LoVo (cell line): ENCODE measurements at places on chromosomes 2 and 18.

DNA sequence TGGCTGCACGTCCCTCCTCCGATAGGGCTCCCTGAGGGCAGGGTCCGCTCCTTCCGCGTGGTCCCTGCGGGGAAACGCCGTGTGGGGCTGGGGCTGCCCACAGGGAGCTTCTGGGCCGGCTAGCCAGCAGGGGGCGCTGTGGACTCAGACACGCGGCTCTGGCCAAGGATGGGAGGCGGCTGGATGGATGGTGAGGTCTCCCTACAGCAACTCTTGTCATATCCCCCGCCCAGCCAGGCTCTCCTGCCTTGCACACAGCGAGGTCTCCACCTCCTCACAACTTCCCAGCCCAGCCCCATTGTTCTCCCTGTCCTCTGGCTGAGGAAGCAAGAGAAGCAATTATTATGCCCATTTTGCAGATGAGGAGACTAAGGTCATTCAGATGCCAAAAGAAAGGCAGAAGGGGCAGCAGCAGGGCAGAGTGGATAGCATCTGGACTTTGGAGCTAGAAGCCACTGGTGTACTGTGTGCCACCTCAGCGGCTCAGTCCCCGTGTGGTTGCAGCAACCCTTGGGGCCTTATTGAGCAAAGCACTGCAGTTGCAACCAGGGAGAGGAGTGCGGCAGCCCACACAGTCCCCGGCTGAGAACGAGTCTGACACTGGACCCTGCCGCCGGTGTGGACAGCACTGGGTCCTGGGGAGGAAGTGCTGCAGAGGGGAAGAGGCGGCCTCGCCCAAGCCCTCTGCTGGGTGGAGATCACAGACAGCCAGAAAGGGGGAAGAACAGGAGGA lies 99.0 kb downstream of the ZFP36L2 start:
- DNase-seq = no peak

DNA sequence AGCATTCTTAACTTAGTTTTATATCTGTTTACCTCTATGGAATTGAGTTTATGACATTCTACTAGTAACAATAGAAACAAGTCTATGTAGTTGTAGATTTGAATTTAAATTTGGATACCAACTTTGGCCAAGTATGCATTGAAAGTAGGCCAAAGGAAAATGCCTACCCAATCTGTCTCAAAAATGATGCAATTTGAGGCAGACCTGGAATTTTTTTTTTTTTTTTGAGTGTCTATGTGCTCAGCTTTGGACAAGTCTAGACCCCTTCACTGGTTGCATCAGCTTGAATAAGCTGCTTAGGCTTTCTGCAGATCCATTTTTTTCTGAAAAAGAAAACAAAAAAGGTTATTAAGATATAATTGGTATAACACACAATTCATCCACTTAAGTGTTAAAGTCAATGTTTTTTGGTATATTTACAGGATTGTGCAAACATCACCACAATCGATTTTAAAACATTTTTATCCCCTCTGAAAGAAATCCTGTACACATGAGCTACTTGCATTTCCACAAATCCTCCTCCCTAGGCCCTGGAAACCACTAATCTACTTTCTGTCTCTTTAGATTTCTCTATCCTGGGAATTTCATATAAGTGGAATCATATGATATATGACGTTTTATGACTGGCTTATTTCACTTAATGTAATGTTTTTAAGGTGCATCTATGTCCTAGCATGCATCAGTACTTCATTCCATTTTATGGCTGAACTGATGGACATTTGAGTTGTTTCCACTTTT lies 185.1 kb upstream of the CCDC68 start:
- no peak for DNase-seq

DNA sequence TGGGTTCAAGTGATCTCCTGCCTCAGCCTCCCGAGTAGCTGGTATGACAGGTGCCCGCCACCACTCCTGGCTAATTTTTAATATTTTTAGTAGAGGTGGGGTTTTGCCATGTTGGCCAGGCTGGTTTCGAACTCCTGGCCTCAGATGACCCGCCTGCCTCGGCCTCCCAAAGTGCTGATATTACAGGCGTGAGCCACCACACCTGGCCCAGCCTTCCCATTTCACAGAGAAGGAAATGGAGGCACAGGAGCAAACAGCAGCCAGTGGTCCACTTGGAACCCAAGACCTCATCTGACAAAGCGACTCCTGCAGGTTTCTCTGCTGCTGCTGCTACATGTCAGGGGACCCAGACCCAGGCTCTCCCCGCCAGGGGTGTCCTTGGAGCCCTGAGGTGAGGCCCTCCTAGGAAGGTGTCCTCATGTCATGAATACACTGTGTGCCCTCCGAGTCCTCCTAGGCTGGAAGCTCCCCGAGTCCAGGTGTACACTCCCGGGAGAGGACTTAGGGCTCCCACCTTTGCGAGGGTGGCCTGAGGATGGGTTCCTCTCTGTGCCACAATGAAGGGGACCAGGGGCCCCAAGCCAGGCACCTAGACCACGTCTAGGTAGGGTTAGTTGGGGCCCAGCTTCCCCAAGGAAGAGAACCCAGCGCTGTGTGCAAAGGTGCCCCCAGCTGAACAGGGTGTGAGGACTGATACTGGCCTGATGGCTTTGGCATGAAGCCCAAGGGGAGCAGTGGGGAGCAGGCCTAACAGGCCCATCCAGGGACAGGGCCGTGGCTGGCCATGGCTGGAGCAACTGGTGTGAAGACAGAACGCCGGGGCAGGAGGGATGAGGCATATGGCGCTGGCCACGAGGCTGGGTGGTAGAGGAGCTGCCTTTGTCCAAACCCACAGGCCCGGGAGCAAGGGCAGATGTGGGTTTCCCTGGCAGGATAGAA lies 56.1 kb downstream of the HS6ST1 start:
- no peak for DNase-seq

DNA sequence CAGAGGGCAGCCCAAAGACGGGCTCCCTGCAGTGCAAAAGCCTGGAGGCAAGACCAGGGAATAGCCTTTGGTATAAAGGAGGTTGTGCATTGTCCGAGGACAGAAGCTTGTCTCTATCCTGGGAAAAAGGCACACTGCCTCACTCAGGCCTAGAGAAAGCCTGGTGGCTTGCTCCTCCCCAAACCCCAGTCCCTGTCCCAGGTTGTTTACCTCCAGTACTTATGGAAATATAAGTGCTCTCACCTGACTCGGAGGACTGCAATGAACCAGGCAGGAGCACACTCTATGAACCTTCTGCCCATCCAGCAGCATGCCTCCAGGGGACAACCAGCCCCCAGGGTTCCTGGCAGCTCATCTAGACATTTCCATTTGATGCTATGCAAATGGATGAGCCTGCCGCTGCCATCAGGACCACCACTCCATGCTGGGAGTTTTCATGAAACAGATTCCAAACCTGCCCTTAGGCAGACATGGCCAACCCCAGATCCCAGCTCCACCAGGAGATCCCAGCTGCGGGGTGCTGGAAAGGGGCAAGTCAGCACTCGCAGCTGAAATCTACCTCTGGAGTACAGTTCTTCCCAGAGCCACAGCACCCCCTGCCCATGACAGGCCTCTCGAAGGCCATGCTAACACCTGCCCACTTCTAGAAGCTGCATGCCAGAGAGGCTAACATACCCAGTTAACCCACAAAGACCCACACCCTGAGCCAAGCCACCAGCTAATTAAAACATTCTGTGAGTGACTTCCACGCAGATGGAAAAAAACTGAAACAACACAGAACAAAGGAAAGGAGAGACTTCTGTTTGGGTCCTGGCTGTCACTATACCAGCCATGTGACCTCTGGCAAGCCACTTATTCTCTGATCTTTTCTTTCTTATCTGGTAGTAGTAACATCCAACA lies 101.7 kb downstream of the TTC32 start:
- DNase-seq = no peak

DNA sequence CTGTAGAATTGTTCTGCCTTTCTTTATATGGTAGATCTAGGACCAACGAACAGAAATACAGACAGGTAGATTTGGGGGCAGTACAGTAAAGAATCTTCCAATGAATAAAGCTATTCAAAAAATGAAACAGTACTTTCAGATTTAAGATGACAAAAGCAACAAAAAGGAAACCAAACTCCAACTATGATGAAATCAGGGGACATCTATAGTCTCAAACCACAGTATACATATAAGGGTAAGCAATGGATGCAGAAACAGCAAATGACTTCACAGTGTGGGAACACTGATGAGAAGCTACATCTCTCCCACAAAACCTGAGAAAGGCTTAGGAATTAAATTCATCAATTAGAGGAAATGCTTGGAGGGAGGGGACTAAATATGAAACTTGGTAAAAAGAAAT lies 202.5 kb downstream of the CTNNA2 start:
- DNase-seq = no peak

GRCh38 chr18:45780568-45780967 lies 44.9 kb upstream of the SIGLEC15 start:
- no peak for DNase-seq

DNA sequence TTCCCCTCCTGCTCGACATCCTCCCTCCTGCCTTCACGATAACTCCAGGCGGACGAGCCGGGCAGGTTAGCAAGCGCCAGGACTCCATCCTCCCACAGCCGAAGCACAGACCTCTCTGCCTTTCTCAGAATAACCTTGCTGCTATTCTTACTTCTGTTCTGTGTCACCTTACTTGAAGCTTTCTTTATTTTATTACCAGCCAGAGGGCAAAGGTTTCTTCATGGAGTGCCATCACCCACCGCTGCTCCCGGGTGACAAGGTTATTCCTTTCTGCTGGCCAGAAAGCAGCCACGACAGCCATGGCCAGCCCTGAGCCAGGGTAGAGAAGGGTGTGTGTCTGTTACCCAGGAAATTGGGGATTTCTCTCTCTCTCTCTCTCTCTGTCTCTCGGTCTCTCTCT lies 227.1 kb downstream of the ANAPC1 start:
- DNase-seq = no peak

DNA sequence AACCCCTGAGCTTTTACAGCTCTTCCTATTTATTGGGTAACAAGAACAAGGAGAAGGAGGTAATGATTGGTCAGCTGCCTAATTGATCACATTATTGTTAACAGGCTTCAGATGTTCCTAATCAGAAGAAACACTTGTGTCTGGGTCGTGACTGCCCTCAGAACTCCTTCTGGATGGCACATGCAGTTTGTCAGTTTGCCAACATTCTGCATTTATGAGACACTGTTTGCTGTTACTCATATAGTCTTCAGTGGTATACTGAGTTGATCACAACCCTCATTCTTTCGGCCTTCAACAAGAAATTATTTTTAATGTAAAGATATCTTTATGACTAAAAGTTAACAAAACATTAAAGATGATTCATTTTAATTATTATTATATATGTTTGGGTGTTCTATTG lies 95.7 kb upstream of the DOCK10 start:
- no peak for DNase-seq

DNA sequence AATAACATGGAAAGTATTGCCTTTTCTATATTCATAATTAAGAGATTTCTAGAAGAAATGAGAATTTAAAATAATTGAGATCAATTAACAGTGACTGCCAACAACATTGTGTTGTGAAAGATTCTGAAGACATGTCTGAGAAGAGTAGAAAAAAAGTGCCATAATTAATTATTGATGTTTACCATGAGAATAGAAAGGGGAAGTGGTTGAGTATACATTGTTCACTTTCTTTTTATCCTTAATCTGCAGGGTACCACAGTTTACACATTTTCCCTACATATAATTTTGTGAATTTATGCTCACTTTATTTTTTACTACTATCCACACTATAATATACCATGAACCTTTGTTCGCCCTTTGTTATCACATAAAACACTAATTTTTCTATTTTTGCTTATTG lies 47.1 kb upstream of the UBE2E3 start:
- no peak for DNase-seq

- DNase-seq = no peak
Observed at GRCh38 chr2:99801327-99801901, 311.6 kb upstream of the REV1 start.

DNA sequence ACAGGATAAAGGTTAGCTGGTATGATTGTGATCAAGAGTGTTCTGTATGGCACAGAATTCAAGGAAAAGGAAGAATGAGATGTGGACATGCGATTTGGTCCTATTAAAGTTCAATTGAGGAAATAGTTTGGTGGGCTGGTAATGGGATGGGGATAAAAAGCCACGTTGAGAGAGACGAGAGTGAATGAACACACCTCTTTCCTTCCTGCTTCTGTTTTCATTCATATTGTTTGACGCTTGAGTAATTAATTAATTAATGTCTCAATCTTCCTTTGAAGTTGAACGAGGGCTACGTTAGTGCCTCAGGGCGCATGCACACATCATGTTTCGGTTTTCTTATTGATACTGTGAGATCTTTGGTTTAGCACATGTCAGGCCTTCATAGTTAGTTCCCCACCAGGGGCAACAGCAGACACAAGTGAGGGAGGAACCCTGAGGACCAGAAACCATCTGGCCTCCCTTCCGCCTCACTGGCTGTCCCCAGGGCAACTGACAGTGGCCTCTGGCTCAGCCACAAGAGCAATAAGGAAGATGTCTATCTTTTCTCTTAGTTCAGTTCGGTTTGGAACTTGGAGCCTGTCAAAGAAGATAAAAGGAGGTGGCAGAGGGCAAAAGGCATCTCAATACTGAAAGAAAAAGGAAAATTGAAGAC lies 116.0 kb downstream of the LIPG start:
- no peak for DNase-seq

DNA sequence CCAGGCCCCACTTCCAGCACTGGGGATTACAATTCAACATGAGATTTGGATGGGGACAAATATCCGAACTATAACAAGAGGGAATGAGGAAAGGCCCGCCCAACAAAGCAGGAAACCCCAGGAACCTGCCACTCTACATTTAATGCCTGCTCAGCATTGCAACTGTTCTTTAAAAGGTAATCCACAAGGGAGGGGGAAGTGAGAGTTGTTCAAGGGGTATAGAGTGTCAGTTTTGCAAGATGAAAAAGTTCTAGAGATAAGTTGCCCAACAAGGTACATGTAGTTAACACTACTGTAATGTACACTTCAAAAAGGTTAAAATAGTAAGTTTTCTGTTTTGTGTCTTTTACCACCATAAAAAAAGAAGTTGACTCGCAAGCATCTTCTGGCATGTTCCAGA lies 137.6 kb downstream of the MBD2 start:
- DNase-seq = no peak

- DNase-seq = no peak
Observed at GRCh38 chr18:50454387-50454988, 79.6 kb downstream of the SKA1 start.

DNA sequence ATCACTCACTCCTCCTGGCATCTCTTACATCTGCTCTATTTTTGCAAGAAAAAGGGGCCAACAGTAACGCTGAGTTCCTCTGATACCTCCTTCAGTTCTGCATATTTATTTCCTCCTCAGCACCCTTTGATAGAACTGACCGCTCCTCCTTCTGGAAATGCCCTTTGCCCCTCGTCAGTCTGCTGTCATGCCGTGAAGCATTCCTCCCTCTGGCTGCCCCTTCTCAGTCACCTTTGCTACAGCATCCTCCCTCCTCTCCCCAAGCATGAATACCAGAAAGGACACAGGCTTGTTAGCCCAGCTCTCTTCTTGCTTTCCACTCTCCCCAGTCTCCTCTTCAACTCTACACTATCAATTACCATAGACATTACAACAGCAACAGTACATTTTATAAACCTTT lies 135.4 kb downstream of the NBAS start:
- DNase-seq = no peak

- DNase-seq = no peak
Observed at GRCh38 chr2:216151313-216152025, 42.3 kb downstream of the XRCC5 start.

- no peak for DNase-seq
Observed at GRCh38 chr18:67864677-67865340, 348.3 kb upstream of the DSEL start.

GRCh38 chr18:77658299-77658662 lies 408.6 kb downstream of the GALR1 start:
- DNase-seq = no peak

GRCh38 chr2:9764153-9764778 lies 79.0 kb upstream of the TAF1B start:
- no peak for DNase-seq
